ENCODE measurements at places on chromosomes 3 and 15.

DNA sequence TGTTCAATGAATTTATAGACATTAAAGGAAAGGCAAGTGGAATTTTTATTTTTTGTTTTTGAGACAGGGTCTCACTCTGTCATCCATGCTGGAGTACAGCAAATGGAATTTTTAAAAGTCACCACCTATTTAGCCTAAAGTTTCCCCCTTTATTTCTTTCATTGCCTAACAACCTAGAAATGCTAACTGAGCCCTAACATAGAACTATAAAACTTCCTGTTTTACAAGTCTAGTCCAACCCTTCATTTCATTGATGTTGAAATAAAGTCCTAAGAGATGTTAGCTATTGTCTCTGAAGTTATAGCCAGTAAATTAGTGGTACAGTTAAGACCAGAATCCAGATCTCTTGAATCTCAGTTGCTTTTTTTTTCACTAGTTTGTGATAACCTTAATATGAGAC, 39.0 kb downstream of the MAPK6 start:
- no peak for DNase-seq

- no peak for DNase-seq
These were observed 26.1 kb downstream of the STARD5 start for GRCh38 chr15:81297603-81298575.

DNA sequence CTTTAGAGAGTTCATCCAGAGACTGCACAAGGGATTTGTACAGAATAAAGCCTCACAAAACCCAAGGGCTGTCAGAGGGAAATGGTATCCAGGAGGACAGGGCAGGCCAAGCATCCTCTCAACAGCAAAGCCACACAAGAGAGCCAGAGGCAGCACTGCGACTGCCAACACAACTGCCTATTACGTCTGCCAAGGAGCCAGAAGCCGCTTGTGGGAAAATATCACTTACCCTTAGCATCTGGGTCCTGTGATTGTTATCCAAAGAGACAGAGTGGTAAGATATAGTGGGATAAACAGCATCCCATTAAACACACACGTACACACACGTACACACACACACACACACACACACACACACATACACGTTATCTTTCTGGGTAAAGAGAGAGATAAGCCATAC, 618.3 kb upstream of the AGTR1 start:
- no peak for DNase-seq

GRCh38 chr3:44125882-44126281, 115.8 kb upstream of the TOPAZ1 start:
- DNase-seq, result no peak

DNA sequence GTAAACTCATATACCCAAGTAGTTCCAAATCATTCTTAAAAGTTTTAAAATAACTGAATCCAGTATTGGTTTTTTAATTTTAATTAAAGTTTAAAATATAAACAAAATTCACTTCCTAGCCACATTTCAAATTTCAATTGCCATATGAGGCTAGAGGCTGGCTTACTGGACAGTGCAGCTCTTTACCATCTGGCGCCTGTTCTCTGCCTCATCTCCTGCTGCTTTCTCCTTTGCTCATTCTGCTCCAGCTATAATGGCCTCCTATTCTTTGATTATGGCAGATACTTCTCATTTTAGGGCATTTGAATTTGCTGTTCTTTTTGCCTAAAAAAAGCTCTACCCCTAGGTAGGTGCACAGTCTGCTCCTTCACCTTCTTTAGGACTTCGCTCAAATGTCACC, 19.1 kb downstream of the ARMC8 start:
- no peak for DNase-seq

- DNase-seq, result no peak
These were observed 483.6 kb downstream of the GBE1 start for GRCh38 chr3:81277853-81278252.

- DNase-seq, result no peak
These were observed 3.4 kb upstream of the SKOR1 start for GRCh38 chr15:67821784-67822440.

DNA sequence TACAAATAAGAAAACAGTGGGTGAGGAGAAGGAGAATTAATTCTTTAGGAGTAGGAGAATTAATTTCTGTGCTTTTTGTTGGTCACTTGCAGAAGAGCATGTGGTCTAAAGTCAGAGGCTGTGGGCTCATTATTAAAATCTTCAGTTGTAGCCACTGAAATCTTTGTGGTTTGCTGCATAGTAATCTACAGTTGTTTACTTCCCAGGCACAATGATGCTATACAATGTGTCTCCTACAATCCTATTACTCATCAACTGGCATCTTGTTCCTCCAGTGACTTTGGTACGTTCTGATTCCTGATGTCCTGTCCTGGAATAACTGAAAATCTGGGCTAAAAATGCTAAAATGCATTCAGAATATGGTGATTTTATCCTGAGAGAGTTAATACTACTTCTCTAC, 21.0 kb downstream of the IFT122 start:
- no peak for DNase-seq

- DNase-seq, result no peak
These were observed 48.5 kb upstream of the SLC4A7 start for GRCh38 chr3:27532426-27533260.

DNA sequence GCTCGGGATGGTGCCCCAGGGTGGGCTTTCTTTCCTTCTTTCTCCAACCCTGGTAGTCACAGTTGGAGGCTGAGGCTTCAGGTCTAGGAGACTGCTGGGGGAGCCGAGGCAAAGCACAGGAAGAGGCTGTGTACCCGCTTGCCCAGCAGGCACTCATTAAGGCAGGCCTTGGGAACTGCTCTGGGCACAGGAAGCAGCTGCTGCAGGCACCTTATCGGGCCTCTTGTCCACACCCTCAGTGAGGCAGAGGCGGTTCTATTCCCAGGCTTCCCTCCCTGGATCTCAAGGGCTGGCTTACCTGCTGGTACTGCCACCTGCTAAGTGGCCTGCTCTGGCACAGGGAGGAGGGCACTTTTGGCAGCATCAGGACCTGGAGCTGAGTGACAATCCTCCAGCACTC, 15.8 kb upstream of the GRM2 start:
- no peak for DNase-seq

DNA sequence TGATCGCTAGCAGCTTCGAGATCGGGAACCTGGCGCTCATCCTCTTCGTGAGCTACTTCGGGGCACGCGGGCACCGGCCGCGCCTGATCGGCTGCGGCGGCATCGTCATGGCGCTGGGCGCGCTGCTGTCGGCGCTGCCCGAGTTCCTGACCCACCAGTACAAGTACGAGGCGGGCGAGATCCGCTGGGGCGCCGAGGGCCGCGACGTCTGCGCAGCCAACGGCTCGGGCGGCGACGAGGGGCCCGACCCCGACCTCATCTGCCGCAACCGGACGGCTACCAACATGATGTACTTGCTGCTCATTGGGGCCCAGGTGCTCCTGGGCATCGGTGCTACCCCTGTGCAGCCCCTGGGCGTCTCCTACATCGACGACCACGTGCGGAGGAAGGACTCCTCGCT, 62.5 kb downstream of the SLCO3A1 start:
- no peak for DNase-seq

DNA sequence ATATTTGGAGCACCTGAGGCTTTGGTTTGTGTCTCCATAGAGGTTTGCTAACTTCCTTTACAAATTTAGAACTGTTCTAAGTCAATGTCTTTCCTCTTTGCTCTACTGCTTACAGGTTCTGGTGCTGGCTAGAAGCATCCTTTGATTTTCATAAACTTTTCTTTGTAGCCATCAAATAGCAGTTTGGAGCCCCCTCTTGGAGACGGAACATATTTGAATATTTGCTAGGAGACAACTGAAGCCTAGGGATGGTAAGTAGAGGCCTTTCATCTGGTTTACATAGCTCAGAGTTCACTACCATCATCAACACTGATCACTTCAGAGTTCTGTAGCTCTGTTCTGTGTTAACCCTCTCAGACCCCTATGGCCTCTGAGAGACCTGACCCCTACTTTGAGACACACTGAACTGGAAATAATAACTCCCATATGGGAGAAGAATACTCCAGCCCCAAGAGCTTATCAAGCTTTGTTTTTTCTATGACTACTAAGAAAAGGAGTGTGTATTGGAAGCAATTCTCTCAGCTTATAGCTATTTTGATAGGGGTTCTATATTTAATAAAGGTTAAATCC, 420.4 kb downstream of the EPHA3 start:
- DNase-seq, result no peak

- no peak for DNase-seq
These were observed 94.6 kb downstream of the THRB start for GRCh38 chr3:24400015-24400414.

DNA sequence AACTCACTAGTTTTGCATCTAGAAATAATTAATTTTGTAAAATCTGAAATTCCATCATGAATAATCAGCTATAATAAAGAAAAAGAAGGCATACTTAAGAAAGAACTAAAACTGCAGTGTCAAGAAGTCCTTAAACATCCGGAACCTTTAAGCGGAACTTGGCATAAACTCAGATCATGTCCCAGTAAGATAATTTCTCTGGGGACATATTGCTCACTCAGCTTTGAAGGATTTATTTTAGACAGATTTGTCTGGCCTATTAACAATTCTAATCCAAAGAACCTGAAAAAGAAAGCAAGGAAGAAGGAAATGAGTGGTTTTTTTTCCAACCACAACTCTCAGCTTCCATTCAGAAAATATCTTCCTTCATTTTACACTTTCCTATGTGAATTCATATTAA, 850.3 kb downstream of the ROBO1 start:
- DNase-seq, result no peak

GRCh38 chr3:195105841-195106417, 165.0 kb downstream of the XXYLT1 start:
- DNase-seq, result no peak

DNA sequence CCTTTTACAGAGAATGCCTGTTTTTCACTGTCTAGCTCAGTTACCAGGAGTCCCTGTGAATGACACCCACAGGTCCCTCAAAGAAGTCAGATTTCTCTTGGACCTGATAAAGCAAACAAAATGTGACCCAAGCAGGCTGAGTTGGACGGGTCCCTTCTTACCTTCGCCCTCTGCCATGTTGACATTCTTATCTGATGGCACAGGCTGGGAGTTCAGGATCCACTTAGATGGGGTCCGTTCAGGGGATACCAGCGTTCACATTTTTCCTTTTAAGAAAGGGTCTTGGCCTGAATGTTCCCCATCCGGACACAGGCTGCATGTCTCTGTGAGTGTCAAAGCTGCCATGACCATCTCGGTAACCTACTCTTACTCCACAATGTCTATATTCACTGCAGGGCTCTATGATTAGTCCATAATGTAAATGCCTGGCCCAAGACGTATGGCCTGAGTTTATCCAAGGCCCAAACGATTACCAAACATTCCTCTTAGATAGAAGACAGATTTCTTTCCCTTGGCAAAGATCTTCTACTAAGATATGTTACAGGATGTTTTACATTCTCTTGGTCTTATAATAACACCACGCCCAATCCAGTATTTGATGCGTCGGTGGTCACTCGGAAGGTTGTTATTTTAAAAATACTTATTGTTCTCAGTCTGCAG, 179.1 kb downstream of the THSD4 start:
- no peak for DNase-seq

DNA sequence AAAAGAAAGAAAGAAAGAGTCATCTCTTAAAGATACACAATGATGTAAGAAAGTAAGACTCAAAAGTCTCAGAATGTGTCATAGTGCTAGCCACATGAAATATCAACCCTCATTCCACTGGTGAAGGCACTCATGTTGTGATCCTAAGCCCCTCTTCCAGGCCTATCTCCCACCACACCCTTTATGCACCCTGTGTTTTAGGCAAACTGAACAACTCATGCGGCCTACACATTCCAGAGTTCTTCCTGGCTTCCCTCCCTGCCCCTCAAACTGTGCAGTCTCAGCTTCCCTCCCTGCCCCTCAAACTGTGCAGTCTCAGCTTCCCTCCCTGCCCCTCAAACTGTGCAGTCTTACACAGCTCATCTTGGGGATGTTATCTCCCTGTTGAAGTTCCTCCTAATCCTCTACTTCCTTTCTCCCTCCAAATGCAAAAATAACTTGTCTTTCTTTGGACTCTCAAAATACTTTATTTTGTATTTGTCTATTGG, 69.0 kb upstream of the FNDC3B start:
- DNase-seq, result no peak

DNA sequence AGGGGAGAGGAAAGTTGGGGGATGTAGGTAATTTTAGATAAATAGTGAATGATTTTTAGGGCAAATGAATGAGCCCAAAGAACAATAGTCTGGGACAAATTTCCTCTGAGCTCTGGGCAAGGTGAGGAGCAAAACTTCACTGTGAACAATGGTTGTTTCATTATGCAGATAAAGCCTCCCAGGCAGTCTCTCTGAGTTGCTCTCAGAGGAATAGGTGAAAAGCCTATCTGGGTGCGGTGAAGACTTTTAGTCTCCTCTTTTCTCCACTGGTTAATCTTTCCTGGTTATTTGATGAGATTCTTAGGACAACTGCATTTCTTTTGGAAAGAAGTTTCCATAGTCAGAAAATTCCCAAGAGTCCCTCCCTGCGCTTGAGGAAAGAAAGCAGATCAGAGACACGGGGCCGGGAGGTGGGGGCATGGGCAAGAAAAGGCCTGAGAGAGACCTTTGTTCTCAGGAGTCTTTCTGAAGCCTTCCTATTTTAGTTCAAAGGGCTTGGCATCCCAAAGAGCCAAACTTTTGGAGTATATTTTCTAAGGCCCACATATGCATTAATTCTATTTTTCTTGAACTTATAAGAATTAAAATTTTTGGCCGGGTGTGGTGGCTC, 353.6 kb upstream of the SLCO3A1 start:
- no peak for DNase-seq

- no peak for DNase-seq
These were observed 197.5 kb upstream of the TSC22D2 start for GRCh38 chr3:150210461-150211110.

DNA sequence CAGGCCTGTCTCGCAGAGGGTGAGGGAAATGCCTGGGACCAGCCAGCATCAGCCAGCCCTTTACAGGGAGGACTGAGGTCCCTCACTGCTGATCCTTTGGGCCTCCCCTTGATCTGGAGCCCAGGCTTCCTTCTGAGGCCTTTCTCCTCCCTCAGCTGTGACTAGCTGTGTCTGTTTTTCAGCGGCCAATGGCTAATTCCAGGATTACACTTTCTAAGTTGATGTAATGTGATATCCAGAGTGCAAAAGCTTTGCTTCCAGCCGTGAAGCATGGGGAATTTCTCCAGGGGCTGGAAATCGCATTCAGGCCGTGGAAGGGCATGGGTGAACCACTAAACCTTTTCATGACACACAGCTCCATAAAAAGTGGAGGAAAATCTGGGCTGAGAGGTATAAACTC, 157.6 kb downstream of the SHQ1 start:
- no peak for DNase-seq

- DNase-seq, result no peak
These were observed 8.2 kb upstream of the BCL6 start for GRCh38 chr3:187753516-187753915.

DNA sequence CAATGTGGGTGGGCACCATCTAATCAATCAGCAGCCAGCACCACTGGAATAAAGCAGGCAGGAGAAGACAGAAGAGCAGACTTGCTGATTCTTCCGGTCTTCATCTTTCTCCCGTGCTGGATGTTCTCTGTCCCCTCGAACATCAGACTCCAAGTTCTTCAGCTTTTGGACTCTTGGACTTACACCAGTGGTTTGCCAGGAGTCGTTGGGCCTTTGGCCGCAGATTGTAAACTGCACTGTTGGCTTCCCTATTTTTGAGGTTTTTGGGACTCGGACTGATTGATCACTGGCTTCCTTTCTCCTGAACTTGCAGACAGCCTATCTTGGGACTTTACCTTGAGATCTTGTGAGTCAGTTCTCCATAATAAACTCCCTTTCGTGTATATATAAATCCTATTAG, 292.8 kb downstream of the BCHE start:
- no peak for DNase-seq

- no peak for DNase-seq
These were observed 32.2 kb downstream of the GPD1L start for GRCh38 chr3:32138545-32139104.

GRCh38 chr15:43095708-43096347, 10.0 kb downstream of the UBR1 start:
- no peak for DNase-seq

All from stimulated activated CD4-positive, alpha-beta T cell treated with anti-CD3 and anti-CD28 coated beads, TNF-alpha, amount 100 ng/mL, for 24 hours (primary cell).